ENCODE measurements at places on chromosomes 6 and 20.

DNA sequence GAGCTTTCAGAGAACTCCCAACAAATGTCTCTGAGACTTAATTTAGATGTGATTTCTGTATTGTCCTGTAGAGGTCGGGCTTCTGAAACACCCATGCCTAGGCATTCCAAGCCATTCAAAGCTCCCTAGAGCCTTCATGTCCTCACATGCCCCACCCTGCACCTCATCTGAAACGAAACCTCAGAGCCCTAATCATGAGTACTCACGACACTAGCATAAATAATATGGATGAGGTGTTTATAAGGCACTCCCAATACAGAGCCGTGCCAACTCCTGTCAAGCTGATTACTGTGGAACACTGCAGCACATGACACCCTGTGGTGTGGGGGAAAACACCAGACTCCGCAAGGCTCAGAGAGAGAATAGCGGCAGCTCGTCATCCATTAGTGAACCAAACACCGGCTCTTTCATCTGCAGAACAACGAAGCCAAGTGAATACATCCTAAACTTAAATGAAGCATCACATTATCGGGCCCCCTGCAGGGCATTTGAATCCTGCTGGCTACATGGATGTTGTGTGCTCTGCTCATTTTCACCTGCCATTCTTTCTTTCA, 83.8 kb downstream of the FNDC1 start:
- peak; percentile 3 for DNase-seq

GRCh38 chr6:11734861-11735613, 43.6 kb downstream of the ADTRP start:
- no peak for DNase-seq

- peak; percentile 73 for DNase-seq
Observed at GRCh38 chr20:64077876-64078551, 1.3 kb downstream of the RGS19 start.

DNA sequence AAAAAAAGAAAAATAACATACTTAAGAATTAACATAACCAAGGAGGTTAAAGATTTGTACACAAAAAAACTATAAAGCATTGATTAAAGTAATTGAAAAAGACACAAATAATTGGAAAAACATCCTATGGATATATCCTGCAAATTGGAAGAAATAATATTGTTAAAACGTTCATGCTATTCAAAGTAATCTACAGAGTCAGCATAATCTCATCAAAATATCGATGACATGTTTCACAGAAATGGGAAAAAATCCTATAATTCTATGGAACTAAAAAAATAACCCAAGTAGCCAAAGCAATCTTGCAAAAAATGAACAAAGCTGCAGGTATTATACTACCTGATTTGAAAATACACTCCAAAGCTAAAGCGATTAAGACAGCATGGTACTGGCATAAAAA, 23.3 kb downstream of the OR5V1 start:
- no peak for DNase-seq

DNA sequence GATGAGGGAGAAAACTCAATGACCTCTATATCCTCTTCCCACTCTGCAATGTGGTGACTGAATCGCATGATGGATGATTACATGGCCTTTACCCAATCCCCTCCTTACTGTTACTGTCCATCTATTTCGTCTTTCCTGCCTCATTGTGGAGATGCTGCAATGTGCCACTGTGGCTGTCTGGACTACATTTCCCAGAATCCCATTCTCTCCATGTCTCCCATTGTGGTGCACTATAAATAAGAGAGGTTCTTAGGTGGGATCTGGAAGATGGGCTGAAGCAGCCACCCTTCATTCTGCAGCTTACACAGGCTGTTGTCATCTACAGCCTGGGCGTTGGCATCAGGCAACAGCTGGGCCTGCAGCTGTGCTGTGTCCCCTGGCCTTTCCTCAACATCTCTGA, 233.6 kb downstream of the PRKN start:
- no peak for DNase-seq

DNA sequence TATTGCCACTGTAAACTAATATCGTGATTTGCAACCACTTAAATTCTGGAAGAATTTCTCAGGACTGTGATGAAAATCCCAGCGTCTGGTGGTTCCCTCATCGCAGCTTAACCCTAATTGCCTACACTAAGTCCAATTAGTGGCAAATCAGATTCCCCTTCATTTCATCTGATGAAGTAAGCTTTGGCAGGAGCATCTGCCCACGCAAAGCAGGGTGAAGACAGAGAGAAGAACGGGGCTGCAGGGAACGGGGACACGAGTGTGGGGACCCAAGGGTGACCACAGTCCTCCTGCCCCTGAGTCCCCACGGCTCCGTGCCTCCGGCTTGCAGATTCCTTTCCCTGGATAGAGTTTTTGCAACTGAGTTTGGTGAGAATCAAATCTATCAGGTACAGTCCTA, 159.5 kb downstream of the LY86 start:
- DNase-seq, result no peak

DNA sequence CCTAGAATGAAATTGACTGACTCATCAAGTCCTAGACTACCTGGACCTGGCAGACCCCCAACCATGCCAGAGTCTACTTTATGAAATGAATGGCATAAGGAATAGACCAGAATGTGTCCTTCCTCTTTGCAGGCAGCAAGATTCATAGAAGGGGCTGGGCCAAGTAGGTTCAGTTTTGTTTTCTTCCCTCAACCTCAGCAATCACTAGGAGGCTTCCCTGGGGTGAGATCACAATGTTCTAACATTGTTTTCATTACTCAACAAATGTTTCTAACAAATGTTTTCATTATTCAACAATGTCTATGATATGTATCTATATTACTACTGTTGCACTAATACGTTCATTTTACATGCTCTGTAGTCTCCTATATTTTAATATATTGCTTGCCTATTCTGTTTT, 8.4 kb upstream of the FAM162B start:
- no peak for DNase-seq

- DNase-seq, result no peak
Observed at GRCh38 chr6:17867880-17868279, 119.6 kb downstream of the KIF13A start.

GRCh38 chr6:106764353-106764980, 135.1 kb downstream of the QRSL1 start:
- no peak for DNase-seq

DNA sequence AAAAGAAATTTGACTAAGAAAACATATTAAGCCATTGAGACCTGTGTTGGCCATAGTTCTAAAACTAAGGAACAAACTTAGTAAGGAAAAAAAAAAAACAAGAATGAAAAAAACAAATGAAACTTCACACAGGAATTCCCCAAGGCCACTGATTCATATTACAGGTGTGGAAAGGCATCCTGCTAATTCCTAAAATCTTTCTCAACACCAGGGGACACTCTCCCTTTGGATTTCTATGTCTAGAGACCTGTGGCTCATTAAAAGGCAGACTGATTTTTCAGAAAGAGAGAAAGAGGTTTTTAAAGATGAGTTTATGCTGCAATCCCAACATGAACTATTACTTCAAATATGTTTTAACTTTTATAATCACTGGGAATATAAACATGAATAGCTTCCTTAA, at the start of gene OR12D1:
OR12D1 (plus strand) TSS at position 341 of the 400 bp plus-strand sequence.
- DNase-seq, result no peak

DNA sequence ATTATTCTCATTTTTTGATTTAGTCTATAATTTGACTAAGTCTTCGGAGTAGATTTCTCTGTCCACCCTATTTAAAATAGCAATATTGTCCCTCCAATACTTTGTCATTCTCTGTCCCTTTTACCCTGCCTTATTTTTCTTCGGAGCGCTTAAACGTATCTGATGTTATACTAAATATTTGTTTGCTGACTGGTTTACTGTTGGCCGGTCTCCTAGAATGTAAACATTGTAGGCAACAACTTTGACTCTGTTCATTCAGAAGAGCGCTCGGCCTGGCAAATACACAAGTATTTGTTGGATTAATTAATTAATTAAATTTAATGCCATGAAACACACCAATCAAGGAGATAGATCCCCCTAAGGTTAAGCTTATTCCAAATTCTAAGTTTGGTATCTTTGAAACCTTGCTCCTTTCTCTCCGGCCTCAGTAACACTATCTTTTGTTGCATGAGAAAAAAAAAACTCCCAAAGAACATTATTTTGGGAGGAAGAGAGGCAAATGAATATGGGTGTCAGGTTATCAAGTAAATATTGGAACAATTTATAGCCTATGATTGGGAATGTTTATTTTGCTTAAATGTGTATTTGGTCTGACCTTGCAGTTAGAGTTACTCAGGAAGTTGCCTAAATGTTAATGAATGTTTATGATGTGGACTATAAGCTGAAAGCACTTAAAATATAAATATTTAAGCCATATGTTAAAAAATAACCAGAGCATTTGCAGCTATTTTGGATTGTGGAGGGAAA, 231.1 kb downstream of the SOX4 start:
- no peak for DNase-seq

DNA sequence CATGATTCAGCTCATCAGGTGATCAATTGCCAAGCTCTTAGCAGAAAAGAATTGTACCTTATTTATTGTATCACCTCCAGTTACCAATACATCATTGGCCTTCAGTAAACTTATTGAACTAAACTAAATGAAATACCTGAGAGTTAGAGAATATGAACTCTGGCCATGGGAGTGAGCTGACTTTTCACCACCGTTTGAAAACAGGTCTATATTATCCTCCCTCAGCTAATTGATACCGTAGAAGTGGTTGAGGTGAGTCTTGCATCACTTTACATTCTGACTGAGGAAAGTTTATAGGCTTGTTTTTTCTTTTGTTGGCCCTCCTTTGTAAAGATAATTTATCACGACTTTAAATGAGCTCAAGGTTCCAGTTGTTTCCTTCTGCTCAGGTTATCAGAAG, 52.5 kb upstream of the ADGRG6 start:
- no peak for DNase-seq

DNA sequence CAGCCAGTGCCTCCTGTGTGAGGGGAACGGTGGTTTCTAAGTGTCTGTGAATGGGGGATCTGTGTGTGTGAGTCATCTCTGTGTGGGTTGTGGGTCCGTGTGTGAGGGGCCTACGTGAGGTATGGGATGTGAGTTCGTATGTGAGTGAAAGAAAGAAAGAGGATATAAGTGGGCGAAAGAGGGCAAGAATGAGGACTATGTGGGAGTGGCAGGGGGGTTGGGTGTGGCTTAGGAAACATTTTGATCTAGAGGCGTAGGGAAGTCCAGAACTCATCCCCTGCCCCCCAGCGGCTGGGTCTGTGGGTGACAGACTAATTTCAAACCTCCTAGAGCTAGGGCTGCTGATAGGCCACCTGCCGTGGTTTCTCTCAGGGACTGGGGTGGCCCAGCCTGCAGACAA, 35.5 kb downstream of the DHX35 start:
- peak; percentile 85 for DNase-seq

DNA sequence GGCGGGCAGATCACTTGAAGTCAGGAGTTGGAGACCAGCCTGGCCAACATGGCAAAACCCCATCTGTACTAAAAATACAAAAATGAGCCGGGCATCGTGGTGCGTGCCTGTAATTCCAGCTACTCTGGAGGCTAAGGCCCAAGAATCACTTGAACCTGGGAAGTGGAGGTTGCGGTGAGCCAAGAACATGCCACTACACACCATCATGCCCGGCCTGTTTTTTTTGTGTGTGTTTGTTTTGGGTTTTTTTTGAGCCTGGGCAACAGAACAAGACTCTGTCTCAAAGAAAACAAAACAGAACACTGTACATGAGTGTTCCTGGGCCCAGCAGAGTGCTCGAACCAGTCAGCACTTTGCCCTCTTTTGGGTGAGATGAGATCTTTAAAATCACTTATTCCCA, 159.1 kb downstream of the MTHFD1L start:
- no peak for DNase-seq

GRCh38 chr20:58971429-58971828, 9.6 kb upstream of the NELFCD start:
- no peak for DNase-seq

DNA sequence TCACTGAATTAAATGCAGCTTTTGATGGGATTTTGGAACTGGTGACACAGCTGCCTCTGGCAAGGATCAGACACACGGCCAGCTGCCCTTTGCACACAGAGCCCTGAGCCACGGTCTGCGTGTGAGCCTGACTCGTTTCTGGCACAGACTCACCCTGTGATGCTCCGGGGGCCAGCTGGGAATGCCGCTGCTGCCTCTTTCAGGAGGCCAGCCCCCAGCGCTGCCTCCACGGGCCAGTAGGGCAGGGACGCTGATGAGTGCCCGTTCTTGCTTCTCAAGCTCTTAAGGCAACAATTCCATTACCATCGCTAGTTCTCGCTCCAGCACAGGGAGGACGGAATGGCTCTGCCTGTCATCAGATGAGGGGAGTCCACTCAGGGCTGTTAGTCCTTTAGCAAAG, 61.6 kb downstream of the IRF4 start:
- DNase-seq, result no peak
